Coronary artery (tissue), 2 donors: ENCODE measurements at places on chromosomes 3 and 15.

GRCh38 chr3:68876112-68876713 is 56.1 kb downstream of the TAFA4 start:
- DNase-seq, result no peak

DNA sequence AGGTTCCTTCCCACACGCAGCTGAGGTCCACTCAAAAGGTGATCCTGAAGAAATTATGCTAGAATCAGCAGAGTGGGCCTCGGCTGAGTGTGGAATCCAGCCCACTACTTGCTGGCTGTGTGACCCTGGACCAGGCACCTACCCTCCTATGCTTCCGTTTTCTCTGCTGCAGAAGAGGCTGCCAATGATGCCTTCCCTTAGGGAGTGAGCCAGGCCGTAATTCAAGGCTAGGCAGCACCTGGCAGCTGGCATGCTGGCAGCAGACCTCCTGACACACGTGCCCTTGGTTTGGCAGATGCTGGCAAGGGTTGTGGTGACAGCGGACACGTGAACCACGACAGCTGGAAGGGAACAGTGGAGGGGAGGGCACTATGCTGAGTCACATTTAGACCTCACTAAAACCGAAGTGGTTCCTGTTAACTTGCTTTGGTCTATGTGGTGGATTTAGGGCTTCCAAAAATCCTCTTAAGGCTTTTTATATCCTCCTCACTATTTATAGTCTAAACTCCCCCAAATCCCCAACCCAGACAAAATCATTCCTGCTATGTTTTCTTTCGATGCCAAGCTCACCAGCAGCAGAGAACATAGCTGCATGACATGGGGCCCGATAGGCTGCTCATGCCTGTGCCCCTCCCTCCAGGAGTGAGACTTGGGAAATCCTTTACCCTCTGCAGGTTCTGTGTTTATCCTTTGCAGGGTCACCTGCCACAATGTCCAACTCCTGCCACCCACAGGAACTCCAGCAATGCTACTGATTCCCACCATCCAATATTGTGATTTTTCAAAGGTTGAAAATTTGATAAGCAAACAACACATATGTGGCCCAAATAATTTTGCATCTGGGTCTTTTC is 10.6 kb upstream of the PCSK6 start:
- DNase-seq, result no peak

DNA sequence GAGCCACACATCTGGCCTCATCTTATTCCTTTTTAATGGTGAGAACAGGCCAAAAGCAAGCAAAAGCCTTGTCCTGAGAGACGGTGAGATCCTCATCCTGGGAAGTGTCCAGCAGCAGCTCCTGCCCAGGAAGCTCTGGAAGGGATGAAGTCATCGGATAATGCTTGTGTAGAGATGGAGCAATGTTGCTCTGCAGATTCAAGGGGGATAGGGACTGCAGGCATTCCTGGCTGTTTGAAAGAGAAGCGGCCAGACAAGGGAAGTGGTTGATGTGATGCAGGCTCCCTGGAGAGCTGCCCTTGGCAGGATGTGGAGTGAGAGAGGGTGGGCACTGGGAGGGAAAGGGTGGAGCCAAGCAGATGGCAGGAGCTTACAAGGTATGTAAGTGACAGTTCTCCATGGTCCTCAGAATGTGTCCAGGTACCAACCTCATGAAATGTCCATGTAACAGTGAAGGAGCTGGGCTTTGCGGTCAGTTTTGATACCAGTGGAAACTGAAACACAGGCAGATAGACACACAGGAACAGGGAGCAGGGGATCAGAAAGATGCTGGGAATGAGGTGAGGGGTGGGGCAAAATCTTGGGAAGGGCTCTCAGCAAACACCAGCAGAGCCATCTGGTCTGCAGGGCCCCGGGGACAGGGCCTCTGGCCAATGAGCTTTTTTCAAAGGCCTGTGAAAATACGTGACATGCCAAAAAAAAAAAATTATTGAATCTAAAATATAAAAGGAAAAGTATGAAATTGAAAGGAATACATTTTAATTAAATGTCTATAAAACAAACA is 32.2 kb upstream of the LACTB start:
- no peak for DNase-seq

DNA sequence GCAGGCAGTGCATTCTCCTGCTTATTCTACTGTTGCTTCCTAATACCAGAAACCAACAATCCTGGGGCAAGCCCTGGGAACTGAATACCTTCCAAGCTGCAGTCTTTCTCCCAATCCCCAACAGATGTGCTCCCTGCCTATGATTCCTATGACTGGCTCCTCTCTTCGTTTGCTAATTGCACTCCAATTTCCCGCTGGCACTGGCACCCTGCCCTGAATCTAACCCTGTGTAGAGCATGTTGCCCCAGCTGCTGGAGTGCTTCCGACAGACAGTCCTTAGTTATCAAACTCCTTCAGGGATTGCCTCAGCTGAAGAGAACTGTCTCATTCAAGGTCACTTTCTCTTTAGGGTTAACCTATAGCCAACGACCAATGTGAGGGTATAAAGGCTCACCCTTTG is 214.1 kb downstream of the NECTIN3 start:
- DNase-seq, result no peak

GRCh38 chr3:149091983-149092382 is 5.7 kb upstream of the HLTF start:
- no peak for DNase-seq
